NCI-H1930 (cell line): ENCODE measurements at places on chromosomes 3 and 15.

GRCh38 chr3:31968927-31969418 lies 12.1 kb downstream of the OSBPL10 start:
- DNase-seq = no peak

DNA sequence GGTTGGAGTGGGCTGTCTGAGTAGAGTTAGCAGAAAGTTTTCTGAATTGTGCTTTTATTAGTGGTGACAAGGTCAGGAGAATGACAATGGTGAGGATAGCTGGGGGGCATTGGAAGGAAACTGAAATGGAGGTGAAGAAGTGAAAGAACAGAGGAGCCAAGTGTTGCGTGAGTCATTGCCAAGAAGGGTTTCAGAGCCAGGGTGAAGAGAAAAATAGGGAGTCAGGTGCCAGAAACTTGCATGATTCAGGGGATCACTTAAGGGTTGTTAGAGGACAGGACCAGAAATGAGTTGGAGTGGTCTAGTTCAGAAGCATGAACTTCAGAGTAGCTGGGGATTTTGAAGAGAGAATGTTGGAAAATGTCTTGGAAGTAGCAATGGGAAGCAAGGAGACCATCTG lies 86.0 kb upstream of the GALNT15 start:
- DNase-seq = no peak

DNA sequence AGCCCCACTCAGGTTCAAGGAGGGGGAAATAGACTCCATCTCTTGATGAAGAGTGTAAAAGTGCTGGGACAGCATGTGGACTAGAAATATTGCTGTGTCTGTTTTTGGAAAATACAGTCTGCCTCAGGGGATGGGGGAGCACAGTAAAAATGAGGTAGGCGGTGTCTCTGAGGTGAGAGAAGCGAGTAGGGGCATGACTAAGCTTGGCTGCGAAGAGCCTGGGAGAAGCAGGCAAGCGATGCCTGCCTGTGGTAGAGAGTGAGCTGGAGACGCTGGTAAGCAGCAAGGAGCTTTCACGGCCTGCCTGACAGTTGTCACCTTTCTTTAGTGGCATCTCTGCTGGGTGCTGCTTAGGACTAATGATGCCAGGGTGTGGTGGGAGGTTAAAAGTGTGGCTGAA lies 49.0 kb upstream of the DCLK3 start:
- no peak for DNase-seq

GRCh38 chr3:71313844-71314243 lies 269.7 kb downstream of the FOXP1 start:
- DNase-seq = no peak

GRCh38 chr3:142930463-142930862 lies 33.0 kb downstream of the PAQR9 start:
- DNase-seq = no peak
